ENCODE measurements at places on chromosomes 5 and 9.

DNA sequence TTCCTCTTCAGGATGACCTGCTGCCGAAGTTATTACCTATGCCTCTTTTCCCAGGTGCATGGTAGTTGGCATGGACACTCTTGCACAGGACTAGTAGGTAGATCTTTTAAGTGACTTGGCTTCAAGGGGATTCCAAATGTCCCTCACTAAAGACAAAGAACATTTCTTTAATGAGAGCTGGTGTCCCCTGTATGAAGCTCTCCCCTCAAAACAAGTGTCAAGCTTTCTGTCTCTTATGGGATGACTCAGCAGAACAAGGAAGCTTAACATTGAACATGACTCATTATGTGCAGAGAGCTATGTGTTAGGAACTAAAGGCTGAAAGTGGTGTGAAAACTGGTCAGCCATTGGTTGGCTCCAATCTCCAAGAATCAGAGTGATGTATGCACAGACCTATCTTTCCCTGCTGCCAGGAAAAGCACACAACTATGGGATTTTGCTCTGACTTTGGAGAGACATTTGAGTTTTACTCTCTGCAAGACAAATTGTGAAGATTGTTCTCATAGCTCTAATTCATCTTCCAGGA lies 120.5 kb downstream of the PRDM6 start:
- no peak for DNase-seq

DNA sequence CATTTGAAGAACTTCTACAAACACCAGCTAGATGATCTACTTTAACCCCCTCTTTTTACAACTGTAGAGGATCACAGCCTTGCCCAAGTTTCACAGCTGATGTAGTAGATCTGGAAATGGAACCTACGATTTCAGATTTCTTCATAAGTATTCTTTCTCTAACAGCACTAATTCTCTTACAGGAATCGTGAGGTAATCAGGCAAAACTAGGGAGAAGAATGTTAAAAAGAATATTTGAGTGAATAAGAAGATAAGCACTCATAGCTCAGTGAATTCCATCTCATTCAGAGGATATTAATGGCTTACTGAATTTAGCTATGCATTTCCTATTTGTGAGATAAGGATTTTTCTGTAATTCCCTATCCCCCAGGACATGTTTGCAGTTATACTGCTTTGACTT lies 42.1 kb downstream of the NADK2 start:
- DNase-seq = no peak

GRCh38 chr9:93148721-93149120 lies 14.7 kb upstream of the NINJ1 start:
- DNase-seq = no peak

DNA sequence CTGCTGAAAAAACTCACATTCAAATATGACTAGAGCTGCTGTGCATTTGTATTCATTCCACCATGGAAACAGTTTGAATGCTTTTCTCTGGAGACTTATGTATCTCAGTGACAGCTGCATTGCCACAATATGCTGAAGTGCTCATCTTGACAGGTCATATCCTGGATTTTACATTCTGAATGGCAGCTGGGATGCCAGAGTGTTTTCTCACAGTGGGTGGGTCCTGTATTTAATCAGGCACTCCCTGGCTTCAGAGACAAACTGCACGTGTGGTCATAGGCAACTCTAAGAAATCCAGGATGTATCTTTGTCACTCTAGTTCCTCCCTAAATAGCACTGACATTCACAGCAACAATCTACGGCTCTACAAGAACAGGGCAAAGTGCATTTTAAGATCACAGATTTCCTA lies 75.6 kb downstream of the ST8SIA4 start:
- DNase-seq = no peak

- no peak for DNase-seq
These were observed 124.4 kb upstream of the ADCY2 start for GRCh38 chr5:7271435-7272084.

- no peak for DNase-seq
These were observed 8.2 kb upstream of the ELL2 start for GRCh38 chr5:95969651-95970358.

DNA sequence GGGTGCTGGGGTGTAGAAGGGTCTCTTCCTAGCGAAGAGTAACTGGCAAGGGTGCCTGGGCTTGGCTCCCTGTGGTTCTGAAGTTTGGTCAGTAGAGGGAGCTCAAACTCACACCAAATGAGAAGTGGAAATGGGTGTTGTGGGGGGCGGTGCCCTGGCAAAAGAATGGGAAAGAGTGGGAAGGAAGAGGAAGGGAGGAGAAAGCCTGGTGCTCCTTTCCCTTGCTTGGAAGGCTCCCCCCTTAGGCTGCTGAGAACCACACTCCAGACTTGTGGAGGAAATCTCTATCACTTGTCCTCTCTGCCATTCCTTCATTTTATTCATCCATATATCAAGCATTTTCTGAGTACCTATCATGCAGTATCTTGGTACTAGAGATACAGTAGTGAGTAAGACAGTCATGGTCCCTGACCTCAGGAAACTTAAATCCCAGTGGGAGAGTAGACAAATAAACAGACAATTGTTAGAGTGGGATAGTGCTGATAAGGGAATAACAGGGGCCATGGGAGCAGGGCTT lies 13.0 kb downstream of the SLC4A9 start:
- peak; percentile 35 for DNase-seq

DNA sequence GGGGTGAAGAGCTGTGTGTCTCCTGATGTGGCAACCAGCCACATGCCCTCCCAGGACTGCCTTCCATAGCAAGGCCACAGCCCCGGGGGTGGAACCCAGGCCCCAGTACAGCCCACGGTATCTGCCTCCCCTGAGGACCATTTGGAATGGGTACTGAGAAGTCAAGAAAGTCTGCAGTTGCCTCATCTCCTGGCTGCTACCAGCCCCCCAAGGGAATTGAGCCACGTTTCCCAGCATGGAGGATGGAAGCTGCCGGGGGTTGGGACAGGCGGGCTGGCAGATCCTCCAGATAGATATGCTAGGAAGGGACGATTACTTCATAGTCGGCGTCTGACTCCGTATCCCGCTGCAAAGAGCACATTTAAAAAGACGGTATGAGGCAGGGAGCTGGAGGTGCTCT lies 5.5 kb upstream of the DMRT2 start:
- DNase-seq = no peak

GRCh38 chr9:32292611-32293010 lies 91.8 kb upstream of the ACO1 start:
- DNase-seq = no peak

DNA sequence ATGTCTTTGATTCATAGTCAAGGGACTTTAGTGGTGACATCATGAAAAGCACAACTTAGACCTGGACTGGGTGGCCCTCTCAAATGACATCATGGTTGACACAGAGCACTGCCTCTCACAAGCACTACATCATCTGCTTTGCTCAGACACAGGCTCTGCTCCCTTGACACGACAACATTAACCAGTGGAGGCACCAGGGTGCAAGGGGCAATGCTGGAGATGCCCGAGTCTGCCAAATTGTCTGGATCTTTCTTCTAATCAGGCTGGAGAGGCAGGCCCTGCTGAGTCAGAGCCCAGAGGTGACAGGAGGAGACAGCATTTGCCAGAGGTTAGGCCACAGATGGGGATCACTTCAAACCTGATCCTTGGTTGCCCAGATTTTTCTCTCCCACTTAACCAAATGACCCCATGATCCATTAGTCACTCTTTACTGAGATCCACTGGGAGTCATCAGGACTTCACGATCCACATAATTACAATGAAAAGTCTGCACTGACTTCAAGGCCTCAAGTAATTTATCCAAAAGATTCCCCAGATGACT lies 174.4 kb downstream of the SLIT3 start:
- DNase-seq = no peak

- DNase-seq = no peak
These were observed 161.1 kb downstream of the MAST4 start for GRCh38 chr5:66757219-66757833.

DNA sequence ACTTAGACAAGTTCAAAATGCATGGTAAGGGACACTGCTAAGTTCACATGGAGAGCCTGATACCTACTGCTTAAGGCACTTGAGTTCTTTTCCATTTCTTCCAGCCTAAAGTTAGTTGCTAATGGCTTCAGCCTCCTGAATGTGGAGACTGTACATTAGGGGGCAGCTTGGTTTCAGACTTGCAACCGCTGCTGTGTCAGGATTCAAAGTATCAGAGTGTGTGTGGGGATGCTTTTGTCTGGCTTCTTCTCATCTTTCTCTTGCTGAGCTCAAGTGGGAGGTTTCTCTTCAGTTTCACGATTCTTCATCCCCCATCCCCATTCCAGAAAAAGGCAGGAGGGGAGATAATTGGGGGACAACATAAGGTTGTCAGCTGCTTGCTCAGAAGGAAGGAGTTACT lies 49.4 kb downstream of the ATP10B start:
- no peak for DNase-seq

GRCh38 chr5:126104951-126105350 lies 318.3 kb upstream of the GRAMD2B start:
- no peak for DNase-seq

- no peak for DNase-seq
These were observed 27.6 kb downstream of the HNRNPH1 start for GRCh38 chr5:179595916-179596315.

DNA sequence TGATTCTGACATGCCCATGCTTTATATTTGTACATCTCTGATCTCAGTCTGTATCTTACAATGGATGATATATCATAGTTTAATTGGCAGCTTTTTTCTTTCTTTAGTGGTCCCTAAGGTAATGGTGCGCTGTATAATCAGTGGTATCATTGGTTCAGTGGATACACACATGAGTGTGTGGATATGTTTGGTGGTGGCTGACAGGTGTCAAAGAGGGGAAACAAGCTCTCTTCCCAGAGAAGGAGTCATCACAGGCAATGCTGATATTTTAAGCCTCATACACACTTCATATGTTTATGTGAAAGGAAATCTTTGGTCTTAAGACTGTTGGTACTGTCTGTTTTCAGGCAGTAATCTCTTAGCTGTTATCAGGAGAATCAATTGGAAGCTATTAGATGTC lies 52.1 kb upstream of the KIAA1958 start:
- no peak for DNase-seq
